Stimulated activated CD8-positive, alpha-beta memory T cell treated with anti-CD3 and anti-CD28 coated beads, Interleukin-7, amount 100 ng/mL, for 48 hours (primary cell): ENCODE measurements at places on chromosomes 6 and 20.

- no peak for DNase-seq
These were observed 695.0 kb upstream of the MAP3K7 start for GRCh38 chr6:91281901-91282300.

DNA sequence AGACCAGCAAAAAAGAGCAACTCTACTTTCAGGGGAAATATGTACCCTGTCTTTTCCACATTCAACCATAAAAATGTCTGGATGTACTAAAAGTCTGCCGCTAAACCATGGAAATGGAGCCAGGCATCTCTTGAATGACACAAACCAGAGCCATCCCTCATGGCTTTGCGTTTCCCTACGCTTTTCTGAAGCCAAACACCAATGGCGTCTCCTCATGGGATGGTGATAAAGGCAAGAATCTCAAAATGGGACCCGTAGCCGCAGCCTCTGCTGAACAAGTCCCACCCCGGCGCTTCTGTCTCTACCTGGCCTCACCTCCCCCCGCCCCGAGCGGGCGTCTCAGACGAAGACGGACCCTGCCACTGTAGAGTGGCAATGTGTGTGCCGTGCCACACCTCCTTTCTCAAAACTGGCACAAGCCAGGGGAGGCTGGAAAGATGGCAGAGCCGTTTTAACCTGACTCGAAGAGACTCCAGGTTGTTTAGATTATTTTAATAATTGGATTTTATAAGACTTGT is 80.3 kb upstream of the AFDN start:
- no peak for DNase-seq

- no peak for DNase-seq
These were observed 154.5 kb downstream of the HACE1 start for GRCh38 chr6:104705095-104705707.

DNA sequence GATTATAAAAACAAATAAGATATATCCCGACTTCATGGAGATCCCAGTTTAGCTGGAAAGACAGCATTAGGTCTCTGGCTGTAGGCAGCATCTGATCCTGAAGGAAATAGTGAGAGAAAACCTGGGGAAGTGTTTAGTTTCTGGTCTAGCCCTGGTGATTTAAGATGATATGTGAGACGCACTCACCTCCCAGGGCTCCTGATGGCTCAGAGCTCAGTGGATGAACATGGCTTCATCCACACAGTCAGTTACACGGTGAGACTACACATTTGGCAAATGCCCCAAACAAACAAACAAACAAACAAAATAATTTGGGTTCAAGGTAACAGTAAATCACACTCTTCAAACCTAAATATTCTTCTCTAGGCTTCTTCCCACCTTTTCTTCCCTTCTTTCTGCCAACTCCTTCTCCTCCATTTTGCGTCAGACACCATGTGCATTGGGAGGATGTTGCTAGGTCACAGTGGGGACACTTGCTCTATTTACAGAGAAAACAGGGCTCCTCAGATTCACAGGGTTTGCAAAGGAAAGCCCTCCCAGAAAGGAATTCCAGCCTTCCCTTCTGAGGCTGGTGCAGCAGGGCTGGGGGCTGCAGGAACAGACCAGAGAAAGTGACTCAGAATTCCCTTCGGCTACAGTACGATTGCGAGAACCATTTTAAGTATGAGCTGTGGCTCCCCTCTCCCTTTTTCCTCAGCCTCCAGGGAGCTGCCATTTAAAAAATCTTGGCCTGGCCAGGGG is 59.6 kb upstream of the SALL4 start:
- DNase-seq, result no peak

- peak; percentile 71 for DNase-seq
These were observed 58.0 kb downstream of the SULF2 start for GRCh38 chr20:47727170-47727880.

DNA sequence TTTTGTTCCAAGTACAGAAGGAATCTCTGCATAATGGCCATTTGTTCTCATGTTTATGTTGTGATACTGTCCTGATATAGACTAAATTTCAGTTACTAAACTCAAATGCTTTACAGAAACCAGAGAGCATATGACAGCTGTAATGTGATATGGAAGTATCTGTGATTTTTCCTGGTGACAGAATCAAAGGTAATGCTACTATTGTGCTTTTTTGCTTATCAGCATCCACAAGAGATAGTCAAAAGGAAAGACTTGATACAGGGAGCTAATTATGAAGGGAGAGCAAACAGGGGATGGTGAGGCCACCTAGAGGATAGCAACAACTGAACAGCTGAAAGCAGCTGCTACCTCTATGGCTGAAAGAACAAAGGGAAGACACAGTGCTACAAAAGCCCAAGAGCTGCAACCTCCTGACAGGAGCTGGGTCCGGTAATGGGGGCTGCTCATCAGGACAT is 181.4 kb downstream of the PHF3 start:
- no peak for DNase-seq

DNA sequence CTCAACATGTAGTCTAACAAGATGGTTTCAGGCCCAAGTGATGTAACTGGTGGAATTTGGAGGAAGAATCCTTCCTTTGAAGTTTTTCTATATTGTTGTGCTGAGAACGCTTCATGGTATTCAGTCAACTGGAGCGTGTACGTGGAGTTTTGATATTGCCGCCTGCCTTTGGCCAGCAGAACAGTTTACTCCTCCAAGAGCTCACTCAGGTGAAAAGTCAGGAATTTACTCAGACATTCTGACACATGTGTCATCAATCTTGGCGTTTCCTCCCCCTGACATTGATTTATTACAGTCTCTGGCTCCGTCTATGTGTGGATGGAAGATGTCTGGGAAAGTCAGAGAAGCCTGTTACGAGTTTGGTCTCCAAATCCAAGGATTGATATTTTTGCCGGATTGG is 19.0 kb upstream of the TGM2 start:
- no peak for DNase-seq

GRCh38 chr6:54578261-54578660 is 268.3 kb upstream of the FAM83B start:
- no peak for DNase-seq

- no peak for DNase-seq
These were observed 16.1 kb downstream of the MYLK4 start for GRCh38 chr6:2734488-2735166.

DNA sequence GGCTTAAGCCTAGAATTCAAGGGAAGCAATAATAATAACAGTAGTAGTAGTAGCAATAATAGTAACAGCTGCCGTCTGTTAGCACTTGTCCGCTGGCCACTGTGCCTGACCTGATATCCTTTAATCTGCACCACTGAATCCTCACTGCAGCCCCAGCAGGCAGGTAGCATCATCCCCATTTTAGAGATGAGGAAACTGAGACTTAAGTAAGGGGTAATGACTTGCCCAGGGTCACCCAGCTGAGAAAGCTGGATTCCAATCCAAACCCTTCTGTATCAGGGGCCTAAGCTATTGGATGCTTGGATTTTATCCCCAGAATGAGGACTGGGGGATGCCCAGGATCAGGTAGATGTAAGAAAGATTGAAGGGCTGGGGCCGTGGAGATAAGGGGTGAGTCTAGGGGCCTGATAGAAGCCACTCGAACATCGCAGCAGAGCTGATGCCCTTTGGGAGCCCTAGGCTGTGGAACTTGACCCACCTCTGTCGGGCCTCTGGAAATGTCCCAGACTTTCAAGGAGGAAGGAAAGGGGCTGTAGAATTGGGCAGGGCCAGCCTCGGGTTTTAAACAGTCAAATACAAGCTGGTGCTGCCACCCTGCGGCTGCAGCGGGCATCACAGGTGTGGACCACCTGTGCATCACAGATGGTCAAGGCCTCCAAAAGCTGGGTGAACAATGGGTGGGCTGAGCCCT is 102.1 kb upstream of the MYL9 start:
- DNase-seq, result no peak

GRCh38 chr6:5665173-5665572 is 341.6 kb downstream of the NRN1 start:
- DNase-seq, result no peak

GRCh38 chr20:58402305-58402704 is 13.3 kb downstream of the VAPB start:
- DNase-seq, result no peak

- DNase-seq, result no peak
These were observed 59.3 kb upstream of the ZNF217 start for GRCh38 chr20:53652859-53653517.

GRCh38 chr20:59121714-59122565 is 41.7 kb upstream of the ZNF831 start:
- no peak for DNase-seq

DNA sequence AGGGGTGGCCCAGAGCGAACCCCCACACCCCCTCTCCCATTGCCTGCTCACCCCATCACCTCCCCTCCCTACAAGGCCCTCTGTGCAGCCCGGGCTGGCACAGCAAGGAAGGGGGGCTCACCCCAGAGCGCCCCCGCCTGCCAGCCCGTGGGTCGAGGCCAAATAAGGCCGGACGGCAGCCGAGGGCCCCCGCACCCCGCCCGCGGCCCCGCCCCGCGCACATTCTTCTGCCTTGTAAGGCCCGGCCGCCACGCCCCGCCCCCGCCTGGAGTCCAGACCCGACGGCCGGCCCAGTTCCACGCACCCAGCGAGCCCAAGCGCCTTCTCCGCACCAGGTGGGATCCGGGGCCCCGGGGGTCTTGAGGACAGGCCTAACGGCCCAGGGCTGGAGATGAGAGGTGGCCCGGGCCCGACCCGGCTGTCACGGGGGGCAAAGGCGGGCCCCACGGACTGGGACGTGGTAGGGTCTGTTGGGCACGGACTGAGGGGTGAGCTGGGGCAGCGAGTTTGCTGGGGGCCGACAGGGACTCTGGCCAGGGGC is at the start of gene MYL9:
MYL9 (plus strand) TSS at position 293 of the 541 bp plus-strand sequence. CDS start 3,366 bp downstream, outside the sequence.
- DNase-seq, result no peak

GRCh38 chr6:78942446-78942845 is 75.1 kb downstream of the IRAK1BP1 start:
- DNase-seq, result no peak

DNA sequence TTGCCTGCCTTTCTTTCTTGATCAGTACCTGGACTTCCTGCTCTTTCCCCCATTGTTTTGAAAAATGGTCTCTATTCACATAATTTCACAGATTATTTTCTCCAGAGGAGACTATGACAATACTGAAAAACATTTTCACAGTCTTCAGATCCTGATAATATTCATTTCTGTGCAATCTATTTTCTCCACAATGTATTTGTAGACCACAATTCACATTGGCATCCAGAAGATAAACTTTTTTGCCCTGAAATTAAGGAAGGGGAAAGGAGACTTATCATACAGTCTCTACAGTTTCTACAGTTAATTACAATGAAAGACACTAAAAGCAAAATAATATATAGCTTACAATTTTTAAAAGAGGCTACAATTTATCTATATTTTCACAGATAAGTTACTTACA is 18.4 kb downstream of the LCA5 start:
- DNase-seq, result no peak

GRCh38 chr20:6113951-6114350 is 8.9 kb downstream of the FERMT1 start:
- no peak for DNase-seq

DNA sequence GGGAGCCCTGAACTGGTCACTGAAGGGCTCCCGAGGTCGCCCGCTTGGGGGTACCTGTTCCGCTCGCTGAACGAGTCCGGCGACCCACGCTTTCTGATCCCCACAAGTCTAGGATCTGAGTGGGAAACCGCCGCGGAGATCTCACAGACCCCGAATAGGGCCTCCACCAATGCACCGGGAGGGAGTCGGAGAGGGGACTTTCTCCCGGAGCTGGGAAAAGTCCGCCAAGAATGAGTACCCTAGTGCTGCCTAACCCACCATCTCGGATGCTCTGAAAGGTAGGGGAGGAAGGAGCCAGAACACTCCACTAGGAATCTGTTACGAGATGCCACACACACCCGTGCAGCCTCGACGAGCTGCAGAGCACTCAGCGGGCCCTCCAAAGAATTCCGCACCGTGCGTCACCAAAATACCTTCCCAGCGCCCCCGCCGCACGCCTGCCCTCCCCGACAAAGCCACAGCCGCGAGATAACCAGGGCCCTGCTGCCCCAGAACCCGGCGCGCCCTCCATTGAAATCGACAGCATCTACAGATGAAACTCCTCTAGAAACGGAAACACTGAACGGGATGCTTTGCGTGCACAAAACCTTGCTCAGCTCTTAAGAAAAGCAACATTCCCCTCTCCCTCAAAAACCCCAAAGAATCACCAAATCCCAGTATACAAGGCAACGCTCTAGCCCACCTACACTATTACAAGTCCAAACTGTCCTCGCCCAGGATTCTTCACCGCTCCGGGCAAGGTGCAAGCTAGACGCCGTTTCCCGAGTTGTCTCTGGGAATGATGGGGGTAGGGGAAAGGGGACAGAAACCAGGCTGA is 686 bp downstream of the COL12A1 start:
- DNase-seq, result no peak
